ENCODE measurements at places on chromosomes 7 and 10.

- DNase-seq, result no peak
Observed at GRCh38 chr7:92987095-92987494, 130.7 kb downstream of the SAMD9 start.

DNA sequence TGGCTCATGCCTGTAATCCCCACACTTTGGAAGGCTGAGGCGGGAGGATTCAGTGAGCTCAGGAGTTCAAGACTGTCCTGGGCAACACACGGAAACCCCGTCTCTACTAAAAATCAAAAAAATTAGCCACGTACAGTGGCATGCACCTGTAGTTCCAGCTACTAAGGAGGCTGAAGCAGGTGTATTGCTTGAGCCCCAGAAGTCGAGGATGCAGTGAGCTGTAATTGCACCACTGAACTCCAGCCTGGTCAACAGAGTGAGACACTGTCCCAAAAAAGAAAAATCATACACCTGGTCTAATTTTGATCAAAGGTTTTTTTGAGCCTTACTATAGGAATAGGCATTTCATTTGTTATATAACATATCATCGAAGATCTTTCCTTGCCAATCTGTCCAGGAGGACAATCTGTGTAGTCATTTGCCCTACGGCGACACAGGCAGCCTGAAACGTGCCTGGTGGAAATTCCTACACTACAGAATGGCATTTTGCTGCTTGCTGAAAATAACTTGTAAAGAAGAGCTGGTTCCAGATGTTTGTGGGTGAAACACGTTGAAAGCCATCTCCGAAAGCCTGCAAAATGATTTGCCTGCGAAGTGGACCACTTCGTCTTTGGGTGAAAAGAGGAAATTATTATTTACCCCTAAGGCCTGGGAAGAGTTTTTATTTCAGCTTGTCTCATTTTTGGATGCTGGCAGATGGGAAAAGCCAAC, 31.3 kb upstream of the GDI2 start:
- DNase-seq, result no peak

DNA sequence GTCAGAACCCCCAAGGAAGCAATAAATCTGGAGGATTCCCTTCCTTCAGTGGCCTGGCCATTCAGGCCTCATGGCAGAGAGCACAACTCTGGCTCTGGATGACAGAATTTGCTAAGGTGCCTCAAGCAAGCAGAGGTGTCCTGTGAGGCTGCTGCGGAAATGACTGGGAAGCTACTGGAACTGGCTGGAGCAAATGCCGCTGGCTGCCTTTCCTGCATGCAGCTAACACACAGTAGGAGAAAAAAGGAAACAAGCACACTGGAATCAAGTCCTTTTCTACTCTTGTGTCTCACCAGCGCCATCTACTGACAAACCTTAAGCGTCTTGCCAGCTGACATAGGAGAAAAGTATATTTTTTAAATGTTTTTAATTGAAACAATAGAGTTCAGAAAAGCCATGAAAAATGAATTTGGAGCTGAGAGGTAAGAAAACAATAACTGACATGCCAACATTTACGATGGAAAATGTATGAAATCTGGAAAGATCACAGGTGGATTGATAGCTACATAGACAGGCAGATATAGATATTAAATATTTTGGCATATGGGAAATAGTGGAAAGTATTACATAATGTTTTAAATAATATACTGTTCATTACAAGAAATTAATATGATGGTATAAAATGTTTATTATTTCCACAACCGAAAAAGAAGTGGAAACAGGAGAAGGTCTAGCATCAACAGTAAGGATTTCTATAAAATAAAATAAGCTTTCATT, 951.6 kb downstream of the ANKRD7 start:
- no peak for DNase-seq

DNA sequence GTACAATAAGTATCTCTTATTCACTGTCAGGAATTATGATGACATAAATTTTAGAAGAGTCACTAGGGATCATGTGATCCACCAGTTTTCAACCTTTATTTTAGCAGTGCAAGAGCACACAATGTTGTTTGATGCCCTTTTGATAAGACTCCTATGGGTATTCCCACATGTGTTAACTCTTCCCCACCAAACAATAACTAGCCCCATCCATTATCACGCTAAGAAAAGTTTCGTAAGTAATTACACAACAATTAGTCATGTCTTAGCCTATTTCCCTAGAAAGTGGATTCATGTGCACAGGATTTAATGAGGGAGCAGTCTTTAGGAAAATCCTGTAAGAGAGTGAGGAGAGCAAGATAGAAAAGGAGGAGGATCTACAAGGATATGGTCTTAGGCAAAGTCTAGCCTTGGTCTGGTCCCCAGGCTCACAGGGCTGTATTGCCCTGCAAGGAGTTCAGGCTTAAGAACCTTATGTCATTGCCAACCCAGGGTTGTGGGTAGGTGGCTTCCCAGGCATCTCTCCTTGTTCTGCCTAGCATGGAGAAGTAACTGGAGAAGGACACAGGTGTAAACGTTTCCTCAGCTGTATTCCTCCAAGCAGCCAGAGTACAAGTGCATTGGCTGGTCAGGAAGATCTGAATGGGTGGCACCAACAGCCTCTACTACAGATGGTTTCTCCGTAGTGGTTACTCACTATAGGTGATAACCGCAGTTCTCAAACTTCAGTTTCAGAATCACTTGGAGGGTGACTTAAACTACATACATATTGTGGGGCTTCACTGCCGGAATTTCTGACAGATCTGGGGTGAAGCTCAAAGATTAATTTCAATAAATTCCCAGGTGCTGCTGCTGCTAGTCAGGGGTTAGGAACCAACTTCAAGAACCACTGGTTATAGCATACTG, 574.5 kb downstream of the SUGCT start:
- DNase-seq, result no peak

DNA sequence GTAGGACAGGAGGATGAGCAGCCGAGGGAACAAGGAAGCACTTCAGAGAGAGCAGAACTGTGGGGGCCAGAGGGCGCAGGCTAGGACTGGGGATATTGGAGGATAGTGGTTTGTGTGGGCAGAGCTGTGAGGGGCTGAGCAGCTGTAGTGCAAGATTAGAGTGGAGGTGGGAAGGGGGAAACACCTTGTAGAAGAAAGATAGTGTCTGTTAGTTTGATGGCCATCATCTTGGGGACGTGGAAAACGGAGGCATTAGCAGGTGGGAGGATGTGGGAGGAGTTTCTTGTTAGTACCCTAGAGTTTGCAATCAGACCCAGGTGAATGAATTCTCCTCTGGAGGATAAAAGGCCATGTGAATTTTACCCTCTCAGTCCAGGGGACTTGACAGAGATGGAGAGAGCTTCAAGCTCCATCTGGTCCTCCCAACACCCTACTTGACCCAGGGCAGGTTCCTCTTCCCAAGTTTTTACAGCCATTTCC, 34.0 kb downstream of the PRSS2 start:
- no peak for DNase-seq

Data from stimulated activated CD8-positive, alpha-beta memory T cell treated with anti-CD3 and anti-CD28 coated beads, Interleukin-4, amount 100 ng/mL, for 4 hours (primary cell).